ENCODE measurements at places on chromosomes 16 and 17.

DNA sequence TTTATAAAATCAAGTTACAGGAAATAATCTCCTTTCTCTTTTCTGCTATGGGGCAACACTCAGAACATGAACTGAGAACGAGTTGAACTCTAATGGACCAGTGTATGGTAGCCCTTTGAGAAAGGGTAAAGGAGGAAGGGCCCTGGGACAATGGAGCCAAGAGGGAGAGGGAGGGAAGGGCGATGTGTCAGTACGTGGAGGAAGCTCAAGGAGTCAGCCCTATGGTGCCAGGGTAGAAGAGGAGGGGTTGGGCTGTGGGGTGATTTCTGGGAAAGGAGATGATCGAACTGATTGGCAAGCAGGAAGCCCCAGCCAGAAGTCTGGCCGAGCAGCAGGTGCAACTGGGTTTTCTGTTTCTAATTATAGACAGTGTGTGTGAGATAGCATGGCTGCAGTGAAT is 4.3 kb upstream of the WIPI1 start:
- DNase-seq = no peak

- DNase-seq = no peak
Observed at GRCh38 chr17:72515291-72516065, 394.7 kb downstream of the SOX9 start.

DNA sequence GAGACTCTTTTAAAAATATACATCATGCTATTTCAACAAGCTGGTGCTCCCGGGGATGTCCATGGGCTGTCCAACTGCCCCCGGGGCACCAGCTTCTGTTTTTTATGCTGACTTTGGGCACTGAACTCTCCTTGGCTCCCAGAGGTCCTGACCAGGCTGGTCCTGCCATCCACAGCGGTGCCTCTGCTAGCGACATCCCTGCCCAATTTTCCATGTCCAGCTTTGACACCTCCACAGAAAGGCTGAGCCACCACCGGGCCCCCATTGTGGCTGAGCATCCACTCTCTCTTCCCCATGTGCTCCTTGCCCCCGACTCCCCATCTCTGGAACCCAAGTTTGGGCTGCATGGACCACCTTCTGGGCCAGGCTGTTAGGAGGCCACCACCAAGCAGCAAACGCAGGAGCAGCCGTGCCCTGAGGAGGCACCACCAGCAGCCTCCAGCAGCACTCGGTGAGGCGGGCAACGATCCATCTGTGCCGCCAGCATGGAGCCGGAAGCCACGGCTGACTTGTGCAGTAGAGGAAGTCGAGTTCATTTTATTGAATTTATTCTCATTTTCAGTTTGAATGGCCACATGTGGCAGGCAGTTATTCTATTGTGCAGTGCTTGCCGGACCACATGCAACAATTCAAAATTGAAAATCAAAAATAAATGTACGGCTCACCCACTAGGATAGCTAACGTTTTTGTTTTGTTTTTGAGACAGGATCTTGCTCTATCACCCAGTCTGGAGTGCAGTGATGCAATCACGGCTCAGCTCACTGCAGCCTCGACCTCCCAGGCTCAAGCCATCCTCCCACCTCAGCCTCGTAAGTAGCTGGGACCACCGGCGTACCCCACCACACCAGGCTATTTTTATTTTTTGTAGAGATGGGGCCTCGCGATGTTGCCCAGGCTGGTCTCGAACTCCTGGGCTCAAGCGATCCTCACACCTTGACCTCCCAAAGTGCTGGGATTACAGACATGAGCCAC is 2.8 kb upstream of the MEAK7 start:
- DNase-seq = no peak

GRCh38 chr16:64440421-64440831 is 681.4 kb downstream of the CDH11 start:
- DNase-seq = peak; percentile 46

- DNase-seq = no peak
Observed at GRCh38 chr17:57663326-57664070, 81.6 kb downstream of the CCDC182 start.

- DNase-seq = no peak
Observed at GRCh38 chr17:62780951-62781350, 27.2 kb downstream of the MARCHF10 start.

All from right forelimb (tissue), 1 donor.